Activated naive CD8-positive, alpha-beta T cell treated with anti-CD3 and anti-CD28 coated beads, Interleukin-2, amount 50 U/mL, for 16 hours (primary cell): ENCODE measurements at places on chromosomes 4 and X.

DNA sequence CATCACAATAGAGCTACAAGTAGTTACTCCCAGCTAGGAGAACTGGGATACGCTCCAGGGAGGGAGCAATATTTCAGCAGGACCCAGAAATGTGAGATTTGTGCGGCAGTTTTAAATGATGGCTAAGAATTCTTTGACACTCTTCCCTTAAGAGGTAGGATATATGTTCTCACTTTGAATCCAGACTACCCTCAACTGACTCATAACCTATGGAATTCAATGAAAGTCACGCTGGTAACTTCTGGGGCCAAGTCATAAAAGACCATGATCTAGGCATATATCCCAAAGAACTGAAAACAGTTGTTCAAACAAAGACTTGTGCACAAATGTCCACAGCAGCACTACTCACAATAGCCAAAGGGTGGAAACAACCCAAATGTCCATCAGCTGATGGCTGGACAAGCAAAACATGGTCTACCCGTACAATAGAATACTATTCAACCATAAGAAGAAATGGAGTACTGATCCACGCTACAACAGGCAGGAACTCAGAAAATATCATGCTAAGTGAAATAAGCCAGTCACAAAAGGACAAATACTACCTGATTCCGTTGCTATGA lies 10.5 kb downstream of the CD99L2 start:
- DNase-seq: no peak

- DNase-seq: no peak
These were observed 53.6 kb upstream of the FUNDC1 start for GRCh38 chrX:44596277-44596676.

DNA sequence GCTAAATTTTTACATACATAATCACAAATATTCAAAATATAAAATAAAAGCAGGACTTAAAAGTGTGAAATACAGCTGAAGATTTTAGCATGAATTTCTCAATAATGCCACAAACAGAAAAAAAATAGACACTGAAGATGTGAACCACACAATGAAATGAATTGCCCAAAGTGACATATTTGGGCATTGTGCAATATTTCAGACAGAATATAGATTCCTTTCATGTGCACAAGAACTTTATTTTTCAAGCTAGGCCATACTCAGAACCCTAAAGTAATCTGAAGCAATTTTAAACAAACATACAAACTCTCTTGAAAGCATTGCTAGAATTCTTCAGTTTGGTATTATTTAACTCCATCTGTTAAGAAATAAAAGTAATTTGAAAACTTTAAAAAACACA lies 764.1 kb downstream of the STIM2 start:
- DNase-seq: no peak

GRCh38 chrX:119228512-119229252 lies 7.4 kb upstream of the PGRMC1 start:
- DNase-seq: no peak

DNA sequence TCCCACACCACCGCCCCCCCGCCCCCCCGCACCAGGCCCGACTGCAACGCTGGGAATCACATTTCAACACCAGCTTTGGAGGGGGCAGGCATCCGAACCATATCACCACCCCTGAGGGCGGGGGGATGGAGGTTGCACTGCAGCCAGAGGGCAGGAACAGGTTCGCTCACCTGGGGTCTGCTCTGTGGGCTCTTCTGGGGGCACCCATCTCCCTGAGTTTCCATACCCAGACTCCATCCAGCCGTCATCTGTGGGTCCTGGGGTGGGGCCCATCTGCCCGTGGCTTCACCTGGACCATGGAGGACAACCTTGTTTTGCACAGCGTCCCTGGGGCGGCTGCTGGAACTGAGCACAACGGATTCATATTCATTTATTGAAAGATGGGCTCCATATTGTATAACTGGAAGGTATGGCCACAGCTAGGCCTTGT lies 6.9 kb downstream of the PSAPL1 start:
- DNase-seq: no peak

DNA sequence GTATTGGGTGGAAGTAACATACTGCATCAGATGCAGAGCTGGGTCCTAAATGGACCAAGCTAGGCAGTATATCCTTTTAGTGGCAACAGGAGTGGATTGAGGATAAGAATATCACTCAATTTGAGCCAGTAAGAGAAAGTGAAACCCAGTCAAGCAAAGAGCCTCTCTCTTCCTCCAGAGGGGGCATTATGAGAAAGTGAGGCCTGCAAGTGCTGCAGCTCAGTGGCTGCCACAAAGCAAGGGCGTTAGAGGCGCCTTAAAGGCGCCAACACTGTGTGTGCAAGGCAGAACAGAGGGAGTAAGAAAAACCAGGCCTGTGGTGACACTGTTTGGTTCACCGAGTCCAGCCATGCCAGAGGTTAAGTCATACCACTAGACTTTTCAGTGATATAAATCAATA lies 17.5 kb downstream of the STX18 start:
- no peak for DNase-seq
